ENCODE measurements at places on chromosomes 3 and 15.

DNA sequence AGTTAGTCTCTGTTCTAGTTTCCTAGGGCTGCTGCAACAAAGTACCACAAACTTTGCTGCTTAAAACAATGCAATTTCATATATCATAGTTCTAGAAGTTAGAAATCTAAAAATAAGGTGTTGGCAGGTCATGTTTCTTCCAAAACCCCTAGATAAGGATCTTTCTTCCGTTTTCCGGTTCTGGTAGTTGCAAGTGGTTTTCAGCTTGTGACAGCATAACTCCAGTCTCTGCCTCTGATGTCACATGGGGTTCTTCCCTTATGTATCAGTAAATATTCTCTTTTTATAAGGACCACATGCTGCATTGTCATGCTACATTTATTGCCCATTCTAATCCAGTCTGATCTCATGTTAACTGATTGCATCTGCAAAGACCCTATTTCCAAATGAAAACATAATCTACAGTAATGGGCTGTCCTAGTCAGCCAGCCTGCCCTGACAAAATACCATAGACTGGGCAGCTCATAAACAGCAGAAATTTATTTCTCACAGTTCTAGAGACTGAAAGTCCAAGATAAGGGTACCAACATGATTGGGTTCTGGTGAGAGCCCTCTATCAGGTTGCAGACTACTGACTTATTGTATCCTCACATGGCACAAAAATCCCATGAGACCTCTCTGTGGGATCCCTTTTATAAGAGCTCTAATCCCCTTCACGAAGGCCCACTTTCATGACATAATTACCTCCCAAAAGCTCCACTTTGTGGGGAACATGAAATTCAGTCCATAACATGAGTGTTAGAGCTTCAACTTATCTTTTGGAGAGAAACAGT, 642.0 kb upstream of the NAALADL2 start:
- DNase-seq: no peak

DNA sequence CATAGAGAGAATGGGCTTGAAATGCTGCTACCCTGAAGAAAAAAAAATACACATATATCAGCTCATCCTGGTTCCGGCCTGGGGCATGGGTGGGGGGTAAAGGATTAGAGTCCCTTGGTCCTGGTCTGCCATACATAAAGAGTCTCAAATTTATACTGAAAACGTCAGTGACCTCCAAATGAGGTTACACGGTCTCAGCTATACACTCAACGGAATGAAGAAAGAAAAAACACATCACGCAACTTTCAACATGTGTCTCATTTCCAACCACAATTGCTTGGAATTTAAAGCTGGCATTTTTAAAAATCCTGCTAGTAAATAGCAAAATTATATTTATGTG, 612.8 kb downstream of the MCTP2 start:
- DNase-seq: no peak

GRCh38 chr3:142009029-142009428, 132.6 kb downstream of the ATP1B3 start:
- no peak for DNase-seq

- no peak for DNase-seq
These were observed 2.3 kb upstream of the DNAH1 start for GRCh38 chr3:52313774-52314188.

DNA sequence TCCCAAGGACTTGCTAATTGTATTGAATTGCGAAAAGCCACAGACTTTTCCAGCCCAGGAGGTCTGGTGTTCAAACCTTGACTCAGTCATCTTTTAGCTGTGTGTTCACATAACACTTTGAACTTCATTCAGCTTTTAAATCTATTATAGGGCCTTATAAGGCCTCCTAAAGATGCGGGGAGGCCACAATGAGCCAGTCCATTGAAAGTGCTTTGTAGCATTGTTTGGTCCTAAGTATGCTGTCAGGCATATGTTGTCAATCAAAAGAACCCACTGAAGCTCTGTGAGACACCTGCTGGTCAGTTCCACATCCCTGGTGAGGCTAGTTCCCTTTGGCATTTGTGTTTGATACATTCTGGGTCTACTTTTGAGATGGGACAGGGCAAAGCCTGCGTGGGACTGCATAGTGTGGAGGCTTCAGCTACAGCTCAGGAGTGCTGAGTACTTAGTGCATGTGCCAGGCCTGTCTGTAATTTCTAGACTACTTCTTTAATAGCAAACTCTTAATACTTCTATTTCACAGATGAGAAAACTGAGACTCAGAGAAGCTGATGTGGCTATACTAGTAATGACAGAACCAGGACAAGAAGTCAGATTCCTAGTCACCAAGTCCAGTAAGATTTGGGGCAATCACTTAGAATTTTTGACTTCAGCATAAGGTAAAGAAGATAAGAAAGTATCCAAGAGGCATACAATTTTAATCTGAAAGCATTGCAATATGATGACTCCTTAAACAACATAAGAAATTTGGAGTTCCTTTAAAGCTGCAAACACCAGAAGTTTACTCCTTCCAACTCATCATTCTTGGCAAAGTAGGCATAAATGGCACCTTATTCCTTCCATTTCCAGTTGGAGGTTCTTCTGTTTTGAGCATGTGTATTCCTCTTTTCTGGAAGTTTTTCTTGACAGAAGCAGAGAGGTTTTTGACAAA, 213.0 kb downstream of the PDCD6IP start:
- no peak for DNase-seq

DNA sequence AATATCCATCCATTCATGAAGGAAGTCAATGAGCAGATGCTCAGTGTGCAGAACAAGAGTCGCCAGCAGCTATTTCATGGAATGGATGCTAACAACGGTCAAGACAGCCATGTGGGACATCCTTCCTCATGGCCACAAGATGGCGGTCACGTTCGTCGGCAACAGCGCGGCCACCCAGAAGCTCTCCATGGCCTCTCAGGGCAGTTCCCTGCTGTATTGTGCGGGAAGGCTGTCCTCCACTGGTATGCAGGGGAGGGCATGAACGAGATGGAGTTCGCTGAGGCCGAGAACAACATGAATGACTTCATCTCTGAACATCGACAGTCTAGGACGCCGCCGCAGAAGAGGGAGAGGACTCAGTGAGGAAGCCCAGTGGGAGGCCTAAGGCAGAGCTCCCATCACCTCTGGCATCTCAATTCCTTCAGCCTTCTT, 208.3 kb downstream of the TJP1 start:
- no peak for DNase-seq

- no peak for DNase-seq
These were observed 120.5 kb downstream of the AQP9 start for GRCh38 chr15:58258501-58259292.

- DNase-seq: no peak
These were observed 20.6 kb upstream of the TEX55 start for GRCh38 chr3:119125342-119125741.

GRCh38 chr15:31326875-31327668, 437 bp downstream of the KLF13 start:
- DNase-seq: no peak

- DNase-seq: no peak
These were observed 118.8 kb downstream of the CLSTN2 start for GRCh38 chr3:140053794-140054193.

- DNase-seq: no peak
These were observed 257.0 kb upstream of the UBE2E1 start for GRCh38 chr3:23548706-23549105.

DNA sequence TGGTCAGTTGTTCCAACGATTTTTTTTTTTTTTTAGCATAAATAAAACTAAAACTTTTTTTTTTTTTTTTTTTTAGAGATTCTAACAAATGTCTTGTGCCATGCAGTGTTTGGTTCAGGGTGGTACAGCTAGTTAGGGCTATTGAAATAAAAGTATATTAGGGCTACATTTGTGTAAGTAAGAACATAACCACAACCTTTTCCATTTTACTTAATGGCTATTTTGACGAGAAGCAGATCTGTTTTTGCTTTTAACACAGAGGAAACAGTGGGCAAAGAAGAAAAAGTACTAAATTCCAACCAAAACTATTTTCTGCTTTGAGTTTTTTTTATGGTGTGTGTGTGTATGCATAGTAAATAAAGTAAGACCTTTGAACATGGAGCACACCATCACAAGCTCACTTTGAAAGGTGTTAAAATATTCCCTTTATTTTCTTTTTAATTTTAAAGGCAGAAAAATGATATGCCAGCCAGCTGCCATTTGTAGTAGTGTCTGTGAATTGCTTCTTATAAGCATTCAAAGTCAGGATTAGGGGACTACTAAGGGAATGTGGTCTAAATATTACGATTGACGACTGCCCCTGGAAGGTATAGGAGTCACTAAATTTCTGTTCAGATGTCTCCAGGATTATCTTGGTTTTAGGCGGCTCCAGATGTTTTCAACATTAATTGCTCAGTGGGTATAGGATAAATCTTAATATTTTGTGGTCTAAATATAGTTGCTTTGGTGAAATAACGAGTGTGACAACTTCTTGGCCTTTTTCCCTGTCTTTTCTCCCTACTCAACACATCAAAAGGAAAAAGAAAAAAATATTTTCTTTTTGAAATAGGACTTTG, 3.1 kb downstream of the RARB start:
- no peak for DNase-seq

- no peak for DNase-seq
These were observed 145.5 kb downstream of the GMNC start for GRCh38 chr3:190716961-190717360.
